Right cardiac atrium (tissue), 5 donors: ENCODE measurements at places on chromosomes 3 and 15.

DNA sequence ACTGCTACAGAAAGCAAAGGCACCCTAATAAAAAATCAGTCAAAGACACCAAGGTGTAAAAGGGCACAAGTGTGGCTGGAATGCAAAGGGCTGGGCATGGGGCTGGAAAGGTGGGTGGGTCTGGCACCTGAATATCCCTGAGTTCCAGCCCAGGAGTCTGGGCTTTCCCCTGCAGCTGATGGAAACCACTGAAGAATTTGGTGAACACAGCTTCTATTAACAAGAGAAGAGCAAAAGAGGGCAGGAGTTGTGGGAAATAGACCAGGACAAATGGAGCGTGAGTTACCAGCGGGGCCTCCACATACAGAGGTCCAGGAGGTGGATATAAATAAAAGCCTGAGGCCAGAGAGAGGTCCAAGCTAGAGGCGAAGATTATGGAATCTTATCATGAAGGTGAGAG, 45.1 kb upstream of the TPM1 start:
- DNase-seq, result no peak

DNA sequence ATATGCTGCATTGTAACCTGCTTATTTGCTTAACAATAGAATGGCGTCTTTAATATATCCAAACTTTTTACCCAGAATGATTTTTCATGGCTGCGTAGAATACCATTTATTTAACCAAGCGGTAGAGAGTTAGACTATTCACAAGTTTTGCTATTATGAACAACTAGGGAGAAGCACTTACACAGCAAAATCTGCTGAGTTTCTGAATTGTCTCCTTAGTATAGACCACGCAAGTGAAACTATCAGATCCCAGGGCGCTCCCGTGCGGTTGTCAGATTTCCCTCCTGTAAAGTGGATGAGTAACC, 12.6 kb upstream of the ADPGK start:
- no peak for DNase-seq

DNA sequence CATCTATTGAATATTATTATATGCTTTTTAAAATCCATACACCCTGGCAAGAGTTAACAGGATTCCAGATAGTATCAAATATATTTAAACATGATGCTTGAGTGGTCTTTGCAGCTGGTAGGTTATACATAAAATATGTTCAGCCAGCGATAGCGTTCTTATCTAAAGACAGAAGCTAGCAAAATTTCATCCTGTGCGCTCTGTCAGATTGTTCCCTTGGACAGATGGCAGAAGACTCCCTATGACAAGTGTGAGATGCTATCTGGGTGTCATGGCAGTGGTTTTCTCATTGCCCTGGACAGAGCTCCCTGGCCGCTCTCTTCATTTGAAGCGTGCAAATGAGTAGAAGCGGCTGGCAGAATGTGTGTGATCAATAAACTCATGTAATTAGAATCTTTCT, 175.2 kb upstream of the SOX14 start:
- DNase-seq, result no peak

- DNase-seq, result no peak
Observed at GRCh38 chr15:62795171-62795570, 247.4 kb upstream of the TPM1 start.

DNA sequence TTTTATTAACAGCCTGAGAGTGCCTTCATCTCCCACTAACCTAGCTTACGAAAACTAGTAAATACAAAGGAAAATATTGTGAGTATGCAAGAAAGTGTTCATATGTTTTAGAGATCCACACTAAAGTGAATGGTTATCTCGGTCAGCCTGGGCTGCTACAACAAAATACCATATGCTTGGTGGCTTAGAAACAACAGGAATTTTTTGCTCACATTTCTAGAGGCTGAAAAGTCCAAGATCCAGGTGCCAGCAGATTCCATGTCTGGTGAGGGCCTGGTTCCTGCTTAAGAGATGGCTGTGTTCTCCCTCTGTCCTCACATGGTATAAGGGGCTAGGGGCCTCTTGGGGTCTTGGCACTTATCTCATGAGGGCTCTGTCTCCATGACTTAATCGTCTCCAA, 20.5 kb upstream of the SLC30A4 start:
- DNase-seq, result no peak

GRCh38 chr3:48065035-48065434, 48.8 kb upstream of the MAP4 start:
- DNase-seq, result no peak

- DNase-seq, result no peak
Observed at GRCh38 chr3:44428910-44429309, 48.6 kb downstream of the ZNF445 start.

- DNase-seq, result no peak
Observed at GRCh38 chr3:139636511-139636910, 41.3 kb downstream of the NMNAT3 start.

- peak; percentile 48 for DNase-seq
Observed at GRCh38 chr15:66927201-66928077, 138.0 kb upstream of the SMAD3 start.

DNA sequence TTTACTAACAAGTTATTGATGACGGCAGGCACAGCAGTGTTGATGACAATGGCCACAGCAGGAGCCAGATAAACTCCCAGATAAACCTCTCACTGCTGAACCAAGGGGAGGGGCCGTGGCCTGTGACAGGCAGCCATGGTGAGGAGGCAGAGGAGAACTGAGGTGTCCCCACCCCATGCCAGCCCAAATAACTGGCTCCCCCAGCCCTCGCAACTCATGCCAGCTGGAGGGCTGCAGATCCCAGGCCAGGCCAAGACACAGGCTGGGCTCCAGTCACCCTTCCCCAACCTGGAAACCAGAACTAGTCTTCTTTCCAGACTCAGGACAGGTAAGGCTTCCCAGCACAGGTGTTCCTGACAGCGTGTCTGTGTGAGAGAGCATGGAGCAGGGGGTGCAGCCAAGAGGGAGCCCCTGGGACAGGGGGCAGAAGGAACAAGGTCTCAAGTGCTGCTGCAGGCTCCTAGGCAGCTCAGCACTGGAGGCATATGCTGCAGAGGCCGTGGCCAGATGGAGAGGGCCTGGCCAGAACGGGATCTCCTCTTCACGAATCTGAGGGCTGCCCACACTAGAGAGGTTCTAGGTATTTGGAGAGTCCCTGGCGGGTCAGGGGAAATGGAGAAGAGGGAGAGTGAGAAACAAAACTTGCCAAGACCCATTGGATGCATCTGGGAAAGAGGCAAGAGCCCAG, 15.9 kb downstream of the PLA2G4F start:
- no peak for DNase-seq

DNA sequence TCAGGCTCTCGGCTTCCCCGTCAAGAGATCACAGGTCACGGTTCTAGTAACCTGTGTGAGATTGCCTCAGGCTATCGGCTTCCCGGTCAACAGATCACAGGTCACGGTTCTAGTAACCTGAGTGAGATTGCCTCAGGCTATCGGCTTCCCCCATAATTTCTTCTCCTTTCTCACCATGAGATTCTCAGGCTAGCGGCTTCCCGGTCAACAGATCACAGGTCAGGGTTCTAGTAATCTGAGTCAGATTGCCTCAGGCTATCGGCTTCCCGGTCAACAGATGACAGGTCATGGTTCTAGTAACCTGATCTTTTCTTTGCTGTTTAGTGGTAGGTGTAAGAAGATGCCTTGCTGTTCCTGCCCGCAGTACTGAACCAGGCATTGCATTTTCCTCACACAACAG, 418.2 kb upstream of the ZNF717 start:
- no peak for DNase-seq

DNA sequence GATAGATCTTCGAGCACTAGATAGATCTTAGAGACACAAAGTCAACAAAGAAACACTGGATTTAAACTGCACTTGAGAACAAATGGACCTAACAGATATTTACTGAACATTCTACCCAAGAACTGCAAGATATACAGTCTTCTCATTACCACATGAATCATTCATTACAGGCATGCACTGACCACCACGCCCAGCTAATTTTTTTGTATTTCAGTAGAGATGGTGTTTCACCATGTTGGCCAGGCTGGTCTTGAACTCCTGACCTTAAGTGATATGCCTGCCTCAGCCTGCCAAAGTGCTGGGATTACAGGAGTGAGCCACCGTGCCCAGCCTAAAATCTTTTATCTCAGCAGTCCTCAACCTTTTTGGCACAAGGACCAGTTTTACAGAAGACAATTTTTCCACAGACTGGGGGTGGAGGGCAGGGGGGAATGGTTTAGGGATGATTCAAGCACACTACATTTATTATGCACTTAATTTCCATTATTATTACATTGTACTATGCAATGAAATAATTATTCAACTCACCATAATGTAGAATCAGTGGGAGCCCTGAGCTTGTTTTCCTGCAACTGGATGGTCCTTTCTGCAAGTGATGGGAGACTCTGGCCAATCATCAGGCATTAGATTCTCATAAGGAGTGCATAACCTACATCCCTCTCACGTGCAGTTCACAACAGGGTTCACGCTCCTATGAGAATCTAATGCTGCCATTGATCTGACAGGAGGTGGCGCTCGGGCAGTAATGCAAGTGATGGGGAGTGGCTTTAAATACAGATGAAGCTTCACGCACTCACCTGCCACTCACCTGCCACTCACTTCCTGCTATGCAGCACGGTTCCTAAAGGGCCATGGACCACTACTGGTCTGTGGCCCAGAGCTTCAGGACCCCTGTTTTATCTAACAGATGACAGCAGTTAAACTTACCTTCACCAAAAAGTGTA, 21.7 kb downstream of the CSNK1G1 start:
- DNase-seq, result no peak

DNA sequence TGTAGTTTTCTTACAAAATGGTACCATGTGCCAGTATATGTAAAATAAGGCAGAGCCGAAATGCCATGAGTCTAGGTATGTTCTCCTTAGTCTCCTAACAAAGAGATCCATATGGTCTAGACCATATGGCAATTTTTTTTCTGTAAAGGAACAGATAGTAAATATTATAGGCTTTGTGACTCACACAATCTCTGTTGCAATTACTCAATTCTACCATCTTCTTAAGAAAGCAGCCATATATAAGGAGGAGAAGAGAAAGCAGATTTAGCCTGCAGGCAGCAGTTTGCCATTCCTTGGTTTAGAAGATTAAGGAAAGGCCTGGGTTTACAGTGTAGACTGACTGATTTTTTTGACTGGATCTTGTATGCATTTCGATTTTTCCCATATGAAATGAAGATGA, 16.3 kb upstream of the BBX start:
- no peak for DNase-seq

- peak; percentile 54 for DNase-seq
Observed at GRCh38 chr15:32884146-32884545, 166.3 kb downstream of the GREM1 start.

DNA sequence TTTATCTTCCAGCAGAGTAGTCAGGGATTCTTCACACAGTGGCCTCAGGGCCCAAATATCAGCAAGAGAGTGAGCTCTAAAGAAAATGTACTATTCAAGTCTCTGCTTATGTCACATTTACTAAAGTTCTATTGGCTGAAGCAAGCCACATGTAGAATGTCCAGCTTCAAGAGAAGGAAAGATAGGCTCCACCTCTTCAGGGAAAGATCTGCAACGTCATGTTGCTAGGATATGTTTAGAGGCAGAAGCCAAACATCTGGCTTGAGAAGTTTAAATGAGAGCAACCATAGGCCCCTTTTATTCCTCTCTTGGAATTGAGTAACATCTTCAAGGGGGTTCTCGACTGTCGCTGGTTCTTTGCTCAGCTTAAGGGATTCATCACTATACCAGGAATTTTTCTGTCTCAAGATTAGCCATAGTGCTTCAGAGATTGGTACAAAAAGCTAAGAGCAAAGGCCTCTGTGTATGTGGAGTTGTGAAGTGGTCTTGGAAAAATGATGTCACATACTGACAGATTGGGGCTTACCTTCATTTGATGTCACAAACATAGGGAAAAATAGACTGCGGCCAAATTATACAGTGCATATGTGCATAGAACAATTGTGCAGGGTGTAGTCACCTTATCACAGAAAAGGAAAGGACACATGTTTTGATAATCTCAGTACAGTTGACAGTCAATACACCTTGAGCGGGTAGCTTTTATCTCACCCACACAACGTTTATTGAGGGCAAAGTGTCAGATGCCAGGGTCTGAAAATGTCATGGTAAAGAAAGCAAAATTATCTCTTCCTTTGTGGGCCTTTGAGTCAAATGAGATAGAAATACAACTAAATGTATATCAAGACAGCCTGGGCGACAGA, 11.3 kb upstream of the THRB start:
- DNase-seq, result no peak

- DNase-seq, result peak; percentile 45
Observed at GRCh38 chr15:99445272-99445850, 120.4 kb upstream of the MEF2A start.

GRCh38 chr3:2898591-2899353, 211.4 kb downstream of the IL5RA start:
- DNase-seq, result no peak

GRCh38 chr3:149167898-149168297, 38.5 kb downstream of the HPS3 start:
- no peak for DNase-seq

DNA sequence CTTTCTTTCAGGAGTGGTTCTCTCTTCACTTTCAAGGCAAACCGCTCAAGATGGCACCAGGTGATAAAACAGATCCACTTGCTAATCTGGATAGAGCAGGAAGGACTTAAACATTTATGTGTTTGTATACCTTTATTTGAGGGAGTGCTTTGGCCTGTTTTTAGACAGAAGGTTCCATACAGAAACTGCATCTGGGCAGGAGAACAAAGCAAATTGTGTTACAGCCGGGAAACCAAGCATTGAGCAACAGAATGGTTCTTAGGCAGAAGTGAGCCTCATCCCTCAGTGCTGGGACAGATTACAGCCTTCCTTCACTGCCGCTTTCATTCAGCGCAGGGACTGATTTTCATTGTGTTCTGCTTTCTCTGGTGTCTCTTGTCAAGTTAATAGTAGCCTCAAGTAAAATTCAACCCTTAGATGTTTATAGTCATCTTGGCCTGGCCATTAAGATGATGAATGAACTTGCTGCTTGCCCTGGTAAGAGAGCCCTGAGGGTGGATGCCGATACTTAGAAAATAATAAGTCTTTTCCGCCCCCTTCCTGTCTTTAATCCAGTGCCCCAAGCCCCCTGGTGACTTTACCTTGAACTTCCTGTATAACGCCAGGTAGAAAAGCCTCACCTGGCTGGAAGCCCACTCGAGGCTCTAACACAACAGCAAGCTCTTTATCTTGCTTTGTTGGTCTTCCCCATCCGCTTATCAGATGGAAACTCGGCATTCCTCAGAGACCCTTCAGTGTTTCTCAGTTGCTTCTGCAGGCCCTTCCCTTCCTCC, 168.0 kb upstream of the CTDSPL start:
- DNase-seq, result no peak

DNA sequence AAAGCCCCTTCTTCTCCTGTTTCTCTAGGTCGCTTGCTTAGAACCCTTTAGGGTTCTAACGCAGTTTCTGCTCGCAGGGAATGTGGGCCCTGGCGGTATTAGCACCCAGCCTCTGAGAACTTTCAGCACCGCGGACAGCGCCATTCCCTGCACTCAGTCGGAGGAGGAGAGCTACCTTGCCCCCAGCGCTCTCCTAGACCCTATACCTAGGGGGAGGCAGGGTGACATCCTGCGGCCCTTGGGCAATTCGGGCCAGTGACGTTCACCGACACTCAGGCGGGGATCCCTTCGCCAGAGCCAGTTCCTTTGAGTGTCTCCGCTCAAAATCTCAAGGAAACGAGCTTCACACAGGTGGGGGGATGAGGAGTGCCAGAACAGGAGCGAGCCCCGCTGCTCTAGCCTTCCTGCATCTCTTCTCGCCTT, 1.3 kb downstream of the SLC7A14 start:
- peak; percentile 88 for DNase-seq
